ENCODE measurements at places on chromosomes 11 and 22. TPM values are rescaled to one million over a fixed set of nuclear protein-coding genes. Genes with fewer than 3 reads are reported as not detected.

The OR52N4 gene
- total RNA-seq, result not detected

The OR2D2 gene
- not detected for total RNA-seq

The FADS2 gene
- total RNA-seq, result 253 TPM

The SCARF2 gene
- total RNA-seq, result 12.0 TPM

The GNAZ gene
- 0.37 TPM for total RNA-seq

The CERK gene
- total RNA-seq, result 87.8 TPM

The PKNOX2 gene
- total RNA-seq, result not detected

The ARHGAP8 gene
- not detected for total RNA-seq

The MS4A3 gene
- not detected for total RNA-seq

The EEF1G gene
- 1,345 TPM for total RNA-seq

The GALNT18 gene
- 213 TPM for total RNA-seq

The CHEK2 gene
- 15.7 TPM for total RNA-seq

The HDHD5 gene
- 39.2 TPM for total RNA-seq

The MS4A4E gene
- total RNA-seq, result not detected

The C1QTNF5 gene
- total RNA-seq, result 127 TPM

Measured in dermis blood vessel endothelial cell (primary cell).